ENCODE measurements at places on chromosomes 3 and 15. TPM values are rescaled to one million over a fixed set of nuclear protein-coding genes. Genes with fewer than 3 reads are reported as not detected.

The MYH15 gene
- 1.00 TPM for total RNA-seq

The CAPN3 gene
- total RNA-seq: 94.4 TPM

The PPM1M gene
- total RNA-seq: 17.7 TPM

The BMF gene
- 1.4 TPM for total RNA-seq

The GOLGA6A gene
- 0.42 TPM for total RNA-seq

The ZNF385D gene
- total RNA-seq: 30.9 TPM

The SPINK8 gene
- not detected for total RNA-seq

The ALDH1L1 gene
- 83.4 TPM for total RNA-seq

The SOX14 gene
- not detected for total RNA-seq

The ERC2 gene
- total RNA-seq: 77.4 TPM

The CHRNA5 gene
- 1.6 TPM for total RNA-seq

The TMEM266 gene
- total RNA-seq: 8.1 TPM

The XCR1 gene
- total RNA-seq: not detected

The CA12 gene
- total RNA-seq: 7.3 TPM

The CCDC39 gene
- 2.5 TPM for total RNA-seq

The SKOR1 gene
- total RNA-seq: 1.4 TPM

The PRKCD gene
- total RNA-seq: 8.5 TPM

The ESYT3 gene
- 34.0 TPM for total RNA-seq

The FEZF2 gene
- total RNA-seq: 13.5 TPM

The ANO10 gene
- total RNA-seq: 31.2 TPM

The LAMB2 gene
- total RNA-seq: 60.1 TPM

The BOC gene
- 24.7 TPM for total RNA-seq

The ERICH6 gene
- total RNA-seq: 0.56 TPM

The NAALADL2 gene
- 18.4 TPM for total RNA-seq

The TTLL13 gene
- 0.78 TPM for total RNA-seq

The ZIC4 gene
- 3.1 TPM for total RNA-seq

The CD200R1 gene
- total RNA-seq: 0.82 TPM

The THPO gene
- 3.8 TPM for total RNA-seq

The CRABP1 gene
- total RNA-seq: 7.2 TPM

The INAFM2 gene
- total RNA-seq: 31.2 TPM

The MYZAP gene
- 2.7 TPM for total RNA-seq

The CP gene
- total RNA-seq: 38.4 TPM

The DUOX2 gene
- total RNA-seq: 0.16 TPM

The NR1I2 gene
- total RNA-seq: 0.27 TPM

The GUCA1C gene
- total RNA-seq: not detected

The MKRN2OS gene
- total RNA-seq: 3.1 TPM
